ENCODE measurements at places on chromosomes 13 and 19.

DNA sequence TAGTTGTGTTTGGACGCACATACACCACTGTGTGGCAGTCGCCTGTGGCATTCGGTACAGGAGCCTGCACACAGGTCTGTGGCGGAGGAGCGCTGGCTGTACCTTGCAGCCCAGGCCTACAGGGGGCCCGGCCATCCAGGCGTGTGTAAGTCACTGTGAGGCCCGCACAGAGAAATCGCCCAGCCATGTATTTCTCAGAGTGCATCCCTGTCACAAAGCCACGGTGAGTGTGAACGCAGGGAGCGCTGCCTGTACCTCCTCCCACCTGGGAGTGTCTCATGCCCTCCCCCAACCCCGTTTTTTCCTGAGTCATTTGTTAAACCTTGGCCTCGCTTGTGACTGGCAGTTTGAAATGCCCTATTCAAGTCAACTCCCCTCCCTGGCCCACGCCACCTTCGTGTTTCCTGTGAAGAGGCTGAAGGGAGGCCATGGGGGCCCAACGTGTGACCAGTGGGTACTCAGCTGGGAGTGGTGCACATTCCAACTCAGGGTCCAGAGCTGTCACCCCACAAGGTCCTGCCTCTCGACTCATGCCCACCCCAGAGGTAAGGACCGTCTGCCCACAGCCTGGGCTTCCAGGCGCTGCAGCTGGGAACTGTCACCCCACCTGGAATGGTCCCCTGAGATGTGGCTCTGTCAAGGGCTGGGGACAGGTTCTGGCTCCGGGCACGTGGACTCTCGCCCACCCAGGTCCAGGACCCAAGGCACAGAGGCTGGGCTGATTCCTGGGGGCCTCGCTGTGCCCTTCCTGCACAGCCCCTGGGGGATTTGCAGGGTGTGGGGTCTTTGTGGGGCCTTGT lies 11.6 kb upstream of the RASA3 start:
- DNase-seq, result no peak

- DNase-seq, result no peak
These were observed 2293.3 kb downstream of the PCDH9 start for GRCh38 chr13:64936879-64937278.

- DNase-seq, result no peak
These were observed 1.0 kb upstream of the ETHE1 start for GRCh38 chr19:43527860-43528622.

GRCh38 chr13:43348397-43348796 lies 325.0 kb downstream of the DNAJC15 start:
- DNase-seq, result no peak

DNA sequence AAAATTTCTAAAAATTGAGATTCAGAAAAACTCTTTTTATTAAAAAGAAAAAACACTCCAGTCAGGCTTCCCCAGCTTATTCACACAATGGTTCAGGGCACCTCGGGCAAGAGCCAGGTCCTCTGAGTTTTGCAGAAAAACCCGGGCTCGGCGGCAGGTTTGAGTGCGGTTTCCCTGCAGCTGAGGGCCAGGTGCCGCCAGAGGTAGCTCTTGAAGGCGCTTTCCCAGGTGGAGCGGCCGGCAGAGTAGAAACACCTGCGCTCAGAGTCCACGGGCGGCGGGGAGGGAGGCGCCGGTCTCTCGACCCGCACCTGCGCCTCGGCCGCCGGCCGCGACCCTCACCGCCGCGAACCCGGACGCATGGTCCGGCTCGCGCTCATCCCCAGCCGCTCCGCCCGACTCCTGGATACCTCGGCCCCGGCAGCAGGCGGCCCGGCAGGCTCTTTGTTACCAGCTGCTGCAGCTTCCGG lies 444 bp downstream of the PROSER1 start:
- DNase-seq, result no peak

DNA sequence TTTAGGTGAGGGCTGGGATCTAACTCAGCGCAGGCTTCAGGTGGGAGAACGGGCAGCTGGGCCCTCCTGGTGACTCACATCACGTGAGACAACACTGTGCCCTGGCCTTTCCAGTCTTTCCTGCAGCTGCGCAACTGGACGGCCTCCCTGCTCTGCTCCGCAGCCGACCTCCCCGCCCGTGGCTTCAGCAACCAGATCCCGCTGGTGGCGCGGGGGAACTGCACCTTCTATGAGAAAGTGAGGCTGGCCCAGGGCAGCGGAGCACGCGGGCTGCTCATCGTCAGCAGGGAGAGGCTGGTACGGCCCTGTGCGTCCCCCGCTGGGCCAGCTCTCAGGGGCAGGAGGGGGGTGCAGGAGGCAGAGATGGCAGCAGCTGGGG lies 8.8 kb downstream of the SPPL2B start:
- no peak for DNase-seq

GRCh38 chr13:83731113-83731512 lies 151.2 kb downstream of the SLITRK1 start:
- DNase-seq, result no peak

GRCh38 chr19:442085-442484 lies 18.7 kb downstream of the SHC2 start:
- no peak for DNase-seq

GRCh38 chr13:93244141-93244917 lies 17.7 kb downstream of the GPC6 start:
- no peak for DNase-seq

DNA sequence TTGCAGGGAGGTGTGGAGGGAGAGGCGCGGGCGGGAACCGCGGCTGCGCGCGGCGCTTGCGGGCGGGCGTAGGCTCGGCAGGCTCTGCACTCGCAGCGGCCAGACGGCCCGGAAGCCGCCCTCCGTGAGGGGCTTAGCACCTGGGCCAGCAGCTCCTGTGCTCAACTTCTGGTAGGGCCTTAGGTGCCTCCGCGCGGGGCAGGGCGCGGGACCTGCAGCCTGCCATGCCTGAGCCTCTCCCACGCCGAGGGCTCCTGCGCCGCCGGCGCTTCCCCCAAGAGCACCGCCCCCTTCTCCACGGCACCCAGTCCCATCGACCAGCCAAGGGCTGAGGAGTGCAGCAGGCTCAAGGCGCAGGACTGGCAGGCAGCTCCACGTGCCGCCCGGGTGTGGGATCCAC lies 940.8 kb upstream of the PCDH9 start:
- no peak for DNase-seq

DNA sequence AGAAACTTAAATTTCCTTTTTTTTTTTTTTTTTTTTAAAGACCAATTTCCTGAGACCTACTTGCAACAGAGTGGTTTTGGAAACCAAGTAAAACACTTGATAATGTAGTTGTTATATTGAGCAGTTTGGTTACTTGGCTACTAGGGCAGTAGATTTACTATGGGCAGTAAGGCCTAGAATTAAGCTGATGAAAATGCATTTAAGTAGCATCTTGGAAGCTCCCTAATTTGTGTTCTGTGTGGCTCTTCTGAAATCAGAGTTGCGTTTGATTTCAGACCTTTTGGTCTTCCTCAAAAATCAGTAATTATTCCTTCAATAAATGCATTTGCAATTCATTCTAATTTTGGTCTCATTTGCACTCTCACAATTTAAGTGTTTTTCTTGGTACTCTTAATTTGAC lies 810 bp downstream of the GPR180 start:
- DNase-seq, result no peak

GRCh38 chr13:76646946-76647345 lies 239.3 kb downstream of the KCTD12 start:
- no peak for DNase-seq

DNA sequence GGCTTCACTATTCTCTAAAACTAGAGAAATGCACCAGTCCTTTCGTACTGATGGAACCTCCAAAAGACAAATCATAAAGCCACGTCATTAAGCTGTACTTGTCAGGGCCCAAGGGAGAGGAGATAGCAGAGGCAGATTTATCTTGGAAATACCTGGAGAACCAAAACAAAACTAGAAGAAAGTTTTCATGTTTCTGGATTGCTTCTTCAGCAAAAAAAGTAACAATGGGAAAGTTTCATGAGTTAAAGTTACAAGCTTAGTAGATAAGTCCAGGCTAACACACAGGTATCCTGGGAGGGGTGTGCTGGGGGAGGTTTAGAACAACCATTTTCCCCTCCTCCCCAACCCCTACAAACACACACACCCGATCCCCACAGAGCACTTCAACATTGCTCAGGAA lies 21.6 kb downstream of the RANBP3 start:
- DNase-seq, result no peak

GRCh38 chr19:57688011-57688763 lies 6.4 kb downstream of the ZNF551 start:
- no peak for DNase-seq

DNA sequence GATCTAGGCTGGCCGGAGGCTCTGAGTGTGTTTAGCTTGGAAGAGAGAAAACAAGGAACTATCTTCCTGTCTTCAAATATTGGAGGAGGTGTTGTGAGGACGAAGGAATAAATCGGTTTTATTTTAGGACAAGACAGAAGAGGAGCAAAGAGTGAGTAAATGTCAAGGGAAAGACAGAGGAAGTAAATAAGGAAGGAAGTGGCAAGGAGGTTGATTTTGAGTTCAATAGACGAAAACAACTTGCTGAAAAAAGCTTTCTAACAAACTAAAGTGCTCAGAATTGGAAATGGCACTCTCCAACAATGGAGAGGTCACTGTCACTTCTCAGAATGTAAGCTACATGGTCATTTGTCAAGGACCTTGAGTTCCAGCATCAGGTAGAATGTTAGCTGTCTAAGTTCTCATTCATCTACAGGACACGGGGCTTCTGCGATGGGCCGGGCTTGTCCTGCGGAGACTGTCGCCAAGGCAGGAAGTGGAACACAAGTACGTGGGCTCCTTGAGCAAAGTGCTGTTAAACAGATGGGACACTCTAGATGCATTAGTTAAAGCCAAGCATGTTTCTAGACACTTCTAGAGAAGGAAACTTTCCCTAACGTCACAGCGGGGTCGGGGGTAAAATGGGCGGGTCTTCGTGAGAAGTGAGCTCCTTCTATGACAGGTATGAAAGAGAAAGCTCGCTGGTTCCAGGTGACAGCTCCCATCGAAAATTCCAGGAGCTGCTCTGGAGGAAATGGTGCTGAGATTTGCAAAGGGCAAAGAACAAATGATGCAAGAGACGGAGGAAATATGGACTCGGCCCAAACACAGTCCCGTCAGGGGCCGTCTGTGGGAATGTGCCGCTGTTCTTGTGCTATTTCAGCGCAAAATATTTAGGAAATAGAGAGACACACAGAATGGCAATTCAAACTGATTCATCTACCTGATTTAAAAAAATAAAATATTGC lies 103.9 kb upstream of the UBL3 start:
- no peak for DNase-seq

DNA sequence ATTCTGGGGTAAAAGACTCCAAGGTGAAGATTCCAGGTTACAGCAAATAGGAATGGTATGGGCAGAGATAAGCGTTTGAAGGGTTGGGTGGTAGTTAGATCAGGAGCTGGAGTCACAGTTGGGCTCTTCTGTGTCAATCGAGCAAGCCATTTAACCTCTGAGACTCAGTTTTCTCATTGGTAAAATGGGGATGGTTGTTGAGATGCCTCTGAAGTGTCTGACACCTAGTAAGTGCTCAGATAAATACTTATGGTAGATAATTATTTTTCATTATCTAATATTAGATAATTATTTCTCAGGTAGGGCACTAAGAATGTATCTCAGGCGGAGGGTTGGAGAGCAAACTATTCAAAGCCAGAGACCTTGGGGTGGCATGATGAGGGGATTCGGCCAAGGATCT lies 7.8 kb downstream of the LTBP4 start:
- no peak for DNase-seq

GRCh38 chr19:45564131-45564780 lies 20.3 kb downstream of the OPA3 start:
- no peak for DNase-seq

GRCh38 chr13:42950181-42950580 lies 41.9 kb downstream of the EPSTI1 start:
- no peak for DNase-seq

- no peak for DNase-seq
These were observed 22.7 kb downstream of the ELL start for GRCh38 chr19:18499055-18499775.

GRCh38 chr19:39843919-39844793 lies 2.0 kb downstream of the FBL start:
- no peak for DNase-seq

DNA sequence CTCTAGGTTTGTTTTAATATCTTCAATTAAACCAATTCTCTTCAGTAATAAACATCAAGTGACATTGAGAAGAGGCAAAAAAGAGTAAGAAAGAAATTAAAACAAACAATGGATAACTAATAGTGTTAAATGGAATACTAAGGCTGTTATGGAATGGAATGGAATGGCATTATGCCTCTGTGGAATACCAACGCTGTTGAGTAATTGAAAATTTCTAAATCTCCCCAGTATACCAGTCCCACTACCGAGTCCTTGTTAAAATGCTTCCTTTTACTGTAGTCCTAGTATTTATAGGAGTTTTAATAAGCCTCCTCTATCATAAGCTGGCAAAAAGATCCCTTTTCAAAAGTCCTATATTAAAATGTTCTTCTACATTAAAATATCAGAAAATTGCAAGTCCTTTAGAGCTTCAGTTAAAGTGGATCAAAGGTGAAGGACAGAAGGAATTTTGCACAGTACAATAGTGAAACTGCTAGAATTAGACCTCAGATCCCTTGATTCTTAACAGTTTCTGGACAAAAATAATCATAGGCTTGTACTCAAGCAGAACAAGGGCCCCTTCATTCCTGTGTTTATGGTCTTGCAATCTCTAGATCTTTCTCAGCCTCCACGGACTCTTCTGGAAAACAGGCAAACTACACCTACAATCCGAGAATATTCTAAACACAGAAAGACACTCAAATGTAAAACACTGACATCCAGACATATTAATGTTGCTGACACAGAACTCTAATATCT lies 128.2 kb downstream of the PCDH9 start:
- no peak for DNase-seq

- DNase-seq, result no peak
These were observed 311.3 kb downstream of the FGF14 start for GRCh38 chr13:102090532-102090931.

- no peak for DNase-seq
These were observed 3.9 kb upstream of the TTC9B start for GRCh38 chr19:40221858-40222619.

Measured in vagina (tissue), 2 donors.